ENCODE measurements at places on chromosomes 12 and 14.

DNA sequence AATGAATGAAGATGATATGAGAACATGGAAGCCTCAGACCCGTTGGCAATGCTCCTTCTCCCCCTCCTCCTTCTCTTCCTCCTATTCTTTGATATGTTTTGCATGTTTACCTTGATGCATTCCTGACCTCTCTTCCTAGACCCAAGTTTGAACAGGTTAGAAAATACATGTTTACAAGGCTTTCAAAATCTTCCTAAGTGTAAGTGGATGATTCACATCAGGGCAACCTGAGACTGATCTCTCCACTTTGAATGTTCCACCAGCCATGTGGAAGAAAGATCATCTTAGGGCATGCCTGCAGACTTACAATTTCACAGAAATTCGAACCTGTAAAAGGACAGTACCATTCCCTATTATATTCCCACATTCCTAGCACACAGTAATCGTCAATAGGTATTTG, 18.0 kb upstream of the LDHB start:
- no peak for DNase-seq

DNA sequence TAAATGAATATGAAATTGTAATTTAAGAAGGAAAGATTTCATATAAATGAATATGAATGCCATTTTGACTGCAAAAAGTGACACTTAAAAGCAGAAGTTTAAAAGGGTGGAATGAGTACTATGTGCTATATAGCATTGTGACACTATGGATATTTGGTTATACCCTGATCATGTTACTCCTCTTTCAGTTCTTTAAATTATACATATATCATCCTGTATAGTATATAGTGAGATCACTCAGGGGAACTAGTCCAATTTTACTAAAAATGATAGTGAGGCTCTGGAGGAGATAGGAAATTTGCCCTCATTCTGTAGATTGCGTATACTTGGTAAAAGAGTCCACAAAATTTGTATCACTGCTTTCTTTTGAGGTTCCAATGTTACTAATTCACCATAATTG, 155.7 kb upstream of the BTG1 start:
- DNase-seq = no peak

DNA sequence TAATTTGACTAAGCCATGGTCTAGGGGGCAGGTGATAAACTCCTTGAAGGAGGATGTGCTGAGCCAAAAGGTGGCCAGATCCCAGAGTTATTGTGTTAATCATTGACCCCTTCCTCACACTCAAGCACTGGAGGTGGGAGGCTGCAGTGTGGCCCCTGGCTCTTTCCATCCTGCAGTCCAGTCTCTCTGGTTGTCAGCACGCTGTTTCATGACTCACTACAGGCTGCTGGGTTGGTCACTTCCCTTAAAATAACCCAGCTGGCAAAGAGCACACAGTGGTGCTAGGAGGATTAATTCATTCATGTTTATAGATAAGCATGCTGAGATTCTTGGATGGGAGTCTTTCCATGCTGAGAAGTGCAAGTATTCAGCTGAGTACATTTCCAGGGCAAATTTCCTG, 228.9 kb downstream of the ANO2 start:
- no peak for DNase-seq

- DNase-seq = no peak
These were observed 59.3 kb downstream of the ABCC9 start for GRCh38 chr12:21881965-21882364.

DNA sequence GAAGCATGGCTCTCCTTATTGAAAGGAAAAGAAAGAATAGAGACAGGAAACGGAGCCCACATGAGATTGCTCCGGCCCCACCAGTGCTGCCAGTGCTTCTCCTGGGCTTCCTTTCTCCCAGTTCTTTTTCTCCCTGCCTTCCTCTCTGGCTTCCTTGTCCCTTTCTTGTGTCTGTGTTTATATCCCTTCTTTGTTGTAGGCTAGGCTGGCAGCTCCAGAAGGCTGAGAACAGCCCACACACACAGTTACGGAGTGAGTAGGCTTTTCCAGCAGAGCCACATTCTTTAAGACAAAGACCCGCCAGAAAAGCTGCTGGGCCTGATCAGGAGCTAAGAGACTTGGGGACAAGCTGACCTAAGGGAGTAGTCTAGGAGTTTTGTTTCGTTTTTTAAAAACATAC, 13.0 kb downstream of the CIPC start:
- DNase-seq = peak; percentile 36

DNA sequence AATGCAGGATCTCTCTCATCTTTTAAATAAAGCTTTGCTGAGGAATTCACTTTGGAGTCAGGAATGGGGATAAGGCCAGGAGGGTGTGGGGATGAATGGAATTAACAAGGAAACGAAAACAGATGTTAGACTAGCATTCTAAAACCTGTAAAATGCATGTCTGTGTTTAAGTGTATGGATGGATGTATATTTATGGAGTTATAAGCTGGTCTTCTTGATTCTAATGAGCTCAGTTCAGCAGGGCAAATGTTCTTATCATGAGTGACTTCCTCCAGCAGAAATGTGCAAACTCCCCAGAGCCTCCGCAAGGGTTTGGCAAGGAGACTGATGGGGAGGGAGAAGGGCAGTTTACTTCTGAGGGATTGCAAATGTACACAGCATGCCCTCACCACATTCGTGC, 149.1 kb downstream of the NTF3 start:
- DNase-seq = no peak

- no peak for DNase-seq
These were observed 165.4 kb upstream of the LRIG3 start for GRCh38 chr12:59085690-59086089.
